ENCODE measurements at places on chromosomes 5 and 9.

DNA sequence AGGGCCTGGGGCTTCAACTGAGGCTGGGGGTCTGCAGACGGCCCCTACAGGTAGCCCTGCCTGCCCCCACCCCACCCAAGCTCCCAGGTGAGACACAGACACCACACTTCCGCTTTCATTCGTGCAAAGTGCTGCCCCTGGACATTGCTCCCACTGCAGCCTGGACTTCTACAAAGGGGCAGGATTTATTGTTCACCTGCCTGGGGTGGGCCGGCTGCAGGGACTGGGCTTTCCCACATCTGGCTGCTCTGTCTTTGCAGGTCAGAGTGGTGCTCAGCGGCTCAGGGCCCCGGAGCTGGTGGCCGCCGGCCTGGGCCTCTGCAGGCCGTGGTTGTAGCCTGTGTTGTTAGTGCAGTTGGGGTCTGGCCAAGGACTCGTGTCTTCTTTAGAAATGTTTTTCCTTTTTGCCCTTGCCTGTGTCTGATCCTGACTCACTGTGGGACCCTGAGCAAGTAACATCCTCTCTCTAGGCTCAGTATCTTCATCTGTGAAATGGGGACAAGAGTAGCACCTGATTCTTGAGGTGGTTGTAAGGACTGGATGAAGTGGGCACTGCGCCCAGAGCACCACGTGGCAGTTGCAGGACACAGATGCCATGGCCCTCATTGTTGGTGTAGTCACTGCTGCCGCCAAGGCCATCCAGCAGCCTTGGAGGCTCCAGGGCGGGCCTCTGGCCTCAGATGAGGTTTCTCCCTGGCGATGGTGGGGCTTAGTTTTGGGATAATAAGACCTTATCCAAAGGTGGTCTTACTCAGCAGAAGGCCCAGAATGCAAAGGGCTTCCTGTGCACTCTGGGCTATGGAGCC, 143.9 kb downstream of the CACNA1B start:
- no peak for DNase-seq

GRCh38 chr9:83975300-83975699, 4.7 kb downstream of the HNRNPK start:
- DNase-seq, result no peak

DNA sequence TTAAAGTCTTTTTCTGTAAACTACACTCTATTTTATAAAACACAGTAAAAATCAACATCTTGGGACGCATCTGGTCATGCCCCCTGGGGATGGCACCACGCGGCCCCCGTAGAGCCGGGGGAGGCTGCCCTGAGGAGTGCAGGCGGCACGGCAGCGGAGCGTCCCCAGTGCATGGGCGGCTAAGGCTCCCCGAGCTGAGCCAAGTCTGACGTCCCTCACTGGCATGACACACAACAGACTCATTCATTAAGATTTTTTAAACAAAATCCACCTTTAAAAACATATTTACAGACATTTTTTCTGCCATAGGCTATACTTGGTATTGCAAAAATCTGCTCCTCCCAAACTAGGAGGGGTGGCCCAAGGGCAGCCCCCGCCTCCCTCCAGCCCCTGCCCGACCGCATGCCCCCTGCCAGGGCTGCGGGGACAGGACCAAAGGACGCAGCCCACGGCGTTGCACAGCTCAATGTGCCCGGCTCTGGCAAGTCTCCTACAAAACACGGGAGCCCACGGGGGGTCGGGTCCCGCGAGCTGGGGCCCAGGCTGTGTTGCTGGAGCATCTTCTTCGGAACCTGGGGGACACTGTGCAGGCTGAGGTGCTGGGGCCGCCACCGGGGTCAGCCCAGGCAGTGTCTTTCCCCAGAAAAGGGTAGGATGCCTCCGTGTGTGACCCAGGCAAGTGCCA, 11.8 kb upstream of the SEC16A start:
- peak; percentile 20 for DNase-seq

DNA sequence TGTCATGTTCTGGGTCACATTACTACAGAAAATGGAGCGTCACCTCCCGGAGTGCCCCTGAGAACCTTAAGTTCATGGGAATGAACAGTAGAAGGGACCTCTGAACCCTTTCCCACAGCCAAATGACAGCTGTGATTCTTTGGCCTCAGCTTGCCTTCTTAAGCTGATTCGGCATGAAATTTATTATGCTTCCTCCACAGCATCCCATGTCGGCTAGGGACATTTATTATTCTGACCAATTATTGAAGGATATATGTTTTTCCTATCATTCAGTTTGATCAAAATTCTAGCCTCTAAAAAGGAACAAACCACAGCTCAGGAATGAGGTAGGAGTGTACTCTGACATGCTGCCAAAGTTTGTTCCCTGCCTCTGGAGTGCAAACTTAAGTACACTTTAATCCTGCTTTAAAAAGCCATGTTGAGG, 440.6 kb downstream of the CETN3 start:
- peak; percentile 29 for DNase-seq

DNA sequence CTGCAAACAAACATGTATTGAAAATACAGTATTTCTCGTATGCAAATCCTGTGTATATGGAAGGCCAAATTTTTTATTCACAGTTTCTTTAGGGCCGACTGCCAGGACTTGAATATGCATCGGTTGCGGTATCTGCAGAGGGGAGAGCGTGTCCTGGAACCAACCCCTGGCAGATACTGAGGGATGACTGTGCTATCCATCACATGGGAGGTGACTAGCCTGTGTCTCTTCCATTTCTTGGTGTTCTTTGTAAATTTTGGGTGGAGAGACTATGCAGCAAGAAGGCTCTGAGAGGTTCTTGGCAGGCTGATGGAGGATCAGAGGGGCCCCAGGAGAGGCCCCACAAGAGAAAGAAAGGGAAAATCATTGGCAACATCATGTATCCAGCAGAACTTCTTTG, 384.3 kb downstream of the YTHDC2 start:
- DNase-seq, result no peak

- no peak for DNase-seq
Observed at GRCh38 chr5:173155912-173156311, 11.6 kb downstream of the BNIP1 start.

DNA sequence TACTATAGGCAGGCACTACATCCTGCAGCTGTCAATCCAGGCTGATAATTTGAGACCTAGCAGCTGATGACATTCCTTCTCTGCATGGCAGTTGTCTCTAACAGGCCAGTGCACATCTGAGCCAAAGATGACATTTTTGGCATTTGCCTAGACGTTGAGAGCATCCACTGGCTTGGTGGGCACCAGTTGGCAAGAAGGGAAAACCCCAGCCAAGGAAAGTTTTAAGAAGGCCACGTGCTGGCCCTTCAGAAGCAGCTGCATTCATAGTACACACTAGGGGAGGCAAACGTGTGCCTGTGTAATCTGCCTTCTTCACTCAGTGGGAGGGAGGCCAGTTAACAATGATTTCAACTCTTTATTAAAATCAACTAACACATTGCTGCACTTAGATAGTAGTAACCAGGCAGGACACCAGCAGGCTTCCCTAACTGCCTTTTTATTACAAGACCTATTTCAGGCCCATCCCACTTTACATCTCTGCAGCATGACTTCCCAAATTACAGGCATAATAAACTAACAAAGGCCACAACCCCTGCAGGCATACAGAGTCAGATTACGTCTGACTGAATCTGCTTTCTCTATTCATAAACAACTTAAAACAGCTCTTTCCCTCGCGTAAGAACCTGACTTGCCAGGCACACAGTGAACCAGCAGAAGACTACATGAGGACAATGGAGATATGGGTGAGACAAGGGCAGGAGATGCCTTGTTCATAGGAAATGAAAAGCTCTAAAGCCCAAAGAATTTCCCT, 576.3 kb downstream of the PDE4D start:
- no peak for DNase-seq

DNA sequence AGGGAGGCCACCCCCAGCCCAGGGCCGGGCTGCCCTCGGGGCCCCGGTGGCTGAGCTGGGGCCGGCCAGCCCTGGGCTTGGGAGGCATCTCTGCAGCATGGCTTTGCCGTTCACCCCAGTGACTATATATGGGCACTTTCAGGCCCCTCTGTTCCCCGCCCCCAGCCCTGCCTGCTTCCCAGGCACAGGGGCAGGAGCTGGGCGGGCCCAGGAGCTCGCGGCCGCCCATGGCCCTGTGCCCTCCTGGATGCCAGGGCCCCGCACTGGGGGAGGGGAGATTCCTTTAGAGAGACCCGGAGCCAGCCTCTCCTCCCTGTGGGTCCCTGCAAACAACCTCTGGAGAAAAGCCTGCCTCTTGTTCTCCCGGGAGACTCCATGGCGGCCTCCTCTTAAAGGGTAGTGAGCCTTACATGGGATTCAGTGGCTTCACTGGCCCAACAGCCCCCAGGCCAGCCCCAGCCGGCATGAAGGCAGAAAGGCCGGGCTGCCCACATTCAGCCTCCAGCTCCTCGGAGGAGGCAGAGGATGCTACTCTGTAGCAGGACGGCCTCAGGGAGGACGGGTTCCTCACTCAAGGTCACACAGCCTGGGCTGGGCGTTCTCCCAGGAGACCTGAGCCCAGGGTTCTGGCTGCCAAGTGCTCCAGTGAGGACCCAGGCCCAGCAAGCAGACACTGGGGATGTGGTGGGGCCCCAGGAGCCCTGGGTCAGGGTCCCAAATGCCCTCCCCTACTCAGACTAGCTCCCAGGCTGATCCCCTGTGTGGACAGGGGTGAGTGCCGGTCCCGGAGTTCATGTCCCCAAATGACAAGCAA, 4.1 kb downstream of the NACC2 start:
- DNase-seq, result no peak

DNA sequence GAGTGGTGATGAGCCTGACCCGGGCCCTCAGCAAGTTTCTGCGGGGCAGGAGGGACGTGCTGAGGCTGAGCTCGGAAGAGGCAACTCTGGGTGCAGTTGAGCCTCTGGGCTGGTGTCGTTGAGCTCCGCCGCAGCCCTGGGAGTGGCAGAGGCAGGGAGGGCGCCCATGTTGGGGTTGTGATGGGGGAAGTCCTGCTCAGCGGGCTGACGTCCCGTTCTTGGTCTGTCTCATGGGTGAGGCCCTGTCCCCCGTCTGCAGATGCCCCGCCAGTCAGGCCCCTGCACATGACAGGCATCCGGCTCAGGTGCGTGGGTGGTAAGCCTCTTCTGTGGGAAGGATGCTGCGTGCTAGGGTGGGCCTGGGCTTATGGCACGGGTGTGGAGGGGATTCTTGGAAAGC, 64.3 kb downstream of the RXRA start:
- no peak for DNase-seq

DNA sequence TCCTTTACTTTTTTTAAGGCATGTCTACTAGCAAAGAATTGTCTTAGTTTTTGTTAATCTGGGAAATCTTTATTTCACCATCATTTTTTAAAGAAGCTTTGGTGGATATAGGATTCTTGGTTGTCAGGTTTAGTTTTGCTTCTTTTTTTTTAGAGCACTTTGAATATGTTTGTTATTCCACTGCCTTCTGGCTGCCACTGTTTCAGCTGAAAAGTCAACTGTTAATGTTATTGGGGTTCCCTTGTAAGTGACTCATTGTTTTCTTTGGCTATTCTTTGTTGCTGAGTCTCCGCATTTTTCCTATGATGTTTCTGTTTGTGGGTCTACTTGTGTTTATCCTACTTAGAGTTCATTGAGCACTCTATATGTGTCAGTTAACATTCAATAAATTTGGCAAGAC, 44.4 kb downstream of the PHAX start:
- no peak for DNase-seq

GRCh38 chr5:42579320-42579719, 156.1 kb downstream of the GHR start:
- no peak for DNase-seq

DNA sequence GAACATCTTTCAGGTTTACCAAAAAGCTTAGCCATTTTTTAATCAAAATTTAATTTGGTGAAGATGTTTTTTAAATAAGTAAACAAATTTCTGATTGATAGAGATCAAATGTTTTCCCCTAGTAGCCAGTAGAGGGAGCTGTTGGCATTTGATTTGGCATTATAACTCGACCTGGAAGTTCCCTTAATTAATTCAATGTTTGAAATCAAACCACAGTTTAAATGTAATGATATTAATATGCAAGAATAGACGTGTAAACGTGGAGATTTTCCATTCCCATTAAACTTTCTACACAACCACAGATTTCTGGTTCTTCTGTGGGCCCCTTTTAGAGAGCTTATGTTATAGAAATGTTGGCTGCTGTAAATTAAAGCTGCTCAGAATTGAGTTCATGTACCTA, 148.1 kb upstream of the MPDZ start:
- peak; percentile 38 for DNase-seq

All from brain microvascular endothelial cell (primary cell).